ENCODE measurements at places on chromosomes 7 and 10.

DNA sequence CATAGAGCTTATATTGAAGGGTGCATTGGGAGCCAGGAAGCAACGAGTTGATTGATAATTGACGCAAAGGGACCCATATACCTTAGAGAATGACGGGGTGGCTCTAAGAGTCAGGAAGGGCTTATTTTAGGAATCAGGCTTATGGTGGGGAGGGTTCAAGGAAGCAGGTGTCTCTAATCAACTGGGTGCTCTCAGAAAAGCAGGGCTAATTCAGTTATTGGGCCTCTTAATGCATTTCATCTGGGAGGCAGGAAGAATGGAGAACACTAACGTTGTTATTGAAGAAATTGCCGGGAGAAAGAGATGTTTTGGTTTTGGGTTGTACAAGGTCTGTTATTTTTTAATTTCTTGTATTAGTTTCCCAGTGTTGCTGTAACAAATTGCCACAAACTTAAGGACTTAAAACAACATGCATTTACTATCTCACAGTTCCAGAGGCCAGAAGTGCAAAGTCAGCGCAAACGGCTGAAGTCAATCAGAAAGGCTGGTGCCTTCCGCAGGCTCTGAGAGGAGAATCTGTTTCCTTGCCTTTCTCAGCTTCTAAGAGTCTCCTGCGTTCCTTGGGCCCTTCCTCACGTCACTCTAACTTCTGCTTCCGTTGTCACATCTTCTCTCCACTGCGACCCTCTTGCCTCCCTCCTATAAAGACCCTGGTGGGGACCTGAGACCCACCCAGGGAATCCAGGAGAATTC is 328.4 kb upstream of the C7orf33 start:
- DNase-seq: no peak

DNA sequence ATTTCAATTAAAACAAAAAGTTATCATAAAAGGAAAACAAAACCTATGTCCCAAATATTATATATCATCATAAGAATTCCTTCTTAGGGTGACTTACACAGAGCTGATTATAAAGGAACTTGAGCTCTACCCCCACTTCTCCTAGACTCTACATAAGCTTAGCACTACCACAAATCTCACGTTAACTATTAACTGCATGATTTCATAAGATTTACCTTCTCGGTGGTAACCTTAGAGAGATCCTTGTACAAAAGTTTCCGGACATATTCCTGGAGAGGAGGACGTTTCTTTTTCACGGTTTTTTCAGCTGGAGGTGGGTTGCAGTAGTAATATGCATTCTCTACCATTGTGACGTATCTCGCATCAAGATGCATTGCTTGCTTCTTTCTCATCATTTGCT is 83.7 kb downstream of the UPF2 start:
- DNase-seq: no peak

DNA sequence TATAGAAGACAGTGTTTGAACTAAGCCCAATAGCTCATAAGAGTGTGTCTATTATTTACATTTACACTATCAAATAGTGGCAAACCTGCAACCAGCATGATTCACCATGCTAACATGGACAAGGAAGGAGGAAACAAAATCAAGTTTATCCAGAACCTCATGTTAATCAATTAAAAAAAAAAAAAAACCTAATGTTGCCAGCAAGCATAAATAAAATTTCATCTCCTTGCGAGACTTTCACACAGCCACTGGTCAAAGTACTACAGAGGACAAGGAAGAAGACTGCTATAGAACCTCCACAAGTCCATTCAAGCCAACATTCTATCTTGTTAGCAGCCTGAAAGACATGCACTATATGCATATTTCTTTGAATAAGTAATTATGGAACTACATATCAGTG is 9.7 kb downstream of the TM9SF3 start:
- DNase-seq: no peak

- no peak for DNase-seq
Observed at GRCh38 chr10:122495406-122496340, 34.3 kb downstream of the HTRA1 start.

- DNase-seq: no peak
Observed at GRCh38 chr10:58662314-58662713, 149.6 kb downstream of the BICC1 start.

- DNase-seq: no peak
Observed at GRCh38 chr7:2838451-2838850, 5.7 kb downstream of the GNA12 start.

DNA sequence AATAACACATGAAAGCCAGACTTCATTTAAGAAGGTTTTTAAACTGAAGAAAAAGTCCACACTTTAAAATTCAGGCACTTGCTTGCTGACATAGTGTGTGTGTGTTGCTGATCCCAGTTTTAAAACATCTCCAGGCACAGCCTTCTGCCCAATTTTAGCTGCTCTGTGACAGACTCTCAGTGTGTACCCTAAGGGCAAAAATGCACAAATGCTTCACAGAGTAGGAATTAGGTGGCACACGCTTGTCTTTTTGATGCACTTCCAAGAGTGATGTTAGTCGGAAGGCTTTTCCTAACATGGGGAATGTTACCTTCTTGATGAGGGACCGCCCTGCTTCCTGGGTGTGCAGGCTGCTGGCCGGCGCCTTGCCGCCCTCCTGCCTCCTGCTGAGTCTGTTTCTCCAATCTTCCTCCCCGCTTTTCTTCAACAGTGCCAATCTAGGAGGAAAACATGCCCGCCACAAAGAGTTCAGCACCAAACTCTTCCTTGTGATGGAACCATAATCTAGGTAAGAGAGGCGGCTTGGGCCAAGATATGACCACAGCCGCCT is 122.3 kb downstream of the SVIL start:
- DNase-seq: no peak

GRCh38 chr7:114822844-114823243 is 99.0 kb upstream of the MDFIC start:
- no peak for DNase-seq

- no peak for DNase-seq
Observed at GRCh38 chr7:24784277-24784676, 27.0 kb upstream of the GSDME start.

DNA sequence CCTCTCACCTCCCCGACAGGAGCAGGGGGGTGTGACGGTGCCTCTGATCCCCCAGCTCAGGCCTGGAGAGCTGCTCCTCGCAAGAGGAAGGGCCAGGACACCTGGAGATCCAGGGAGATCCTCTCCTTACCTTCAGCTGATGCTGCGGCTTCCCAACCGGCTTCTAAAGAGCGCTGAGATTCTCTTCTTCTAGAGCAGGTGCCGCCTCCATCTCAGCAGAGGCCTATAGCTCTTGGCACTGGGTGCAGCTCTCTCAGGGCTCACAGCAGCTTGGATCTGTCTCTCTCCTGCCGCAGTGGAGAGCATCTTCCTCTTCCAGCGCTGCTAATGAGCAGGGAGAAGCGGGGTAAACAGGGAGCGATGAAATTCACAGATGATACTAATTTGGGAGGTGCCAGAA is 189.6 kb upstream of the PLXNA4 start:
- no peak for DNase-seq

DNA sequence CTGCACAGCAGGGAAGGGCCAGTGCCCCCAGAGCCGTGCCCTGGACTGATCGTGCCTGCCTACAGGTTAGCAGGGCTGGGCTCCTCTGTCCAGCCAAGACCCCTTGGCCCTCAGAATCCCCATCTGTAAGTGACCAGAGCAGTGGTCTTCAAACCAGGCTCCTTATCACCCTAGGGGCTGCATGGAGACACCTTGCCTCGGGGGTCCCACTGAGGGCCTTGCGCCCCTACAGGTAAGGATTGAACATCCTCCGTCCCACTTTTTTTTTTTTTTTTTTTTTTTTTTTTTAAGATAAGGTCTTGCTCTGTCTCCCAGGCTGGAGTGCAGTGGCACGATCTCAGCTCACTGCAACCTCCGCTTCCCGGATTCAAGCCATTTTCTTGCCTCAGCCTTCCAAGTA is 32.6 kb upstream of the RADIL start:
- DNase-seq: no peak

GRCh38 chr10:99292159-99292558 is 37.0 kb upstream of the CNNM1 start:
- DNase-seq: no peak

DNA sequence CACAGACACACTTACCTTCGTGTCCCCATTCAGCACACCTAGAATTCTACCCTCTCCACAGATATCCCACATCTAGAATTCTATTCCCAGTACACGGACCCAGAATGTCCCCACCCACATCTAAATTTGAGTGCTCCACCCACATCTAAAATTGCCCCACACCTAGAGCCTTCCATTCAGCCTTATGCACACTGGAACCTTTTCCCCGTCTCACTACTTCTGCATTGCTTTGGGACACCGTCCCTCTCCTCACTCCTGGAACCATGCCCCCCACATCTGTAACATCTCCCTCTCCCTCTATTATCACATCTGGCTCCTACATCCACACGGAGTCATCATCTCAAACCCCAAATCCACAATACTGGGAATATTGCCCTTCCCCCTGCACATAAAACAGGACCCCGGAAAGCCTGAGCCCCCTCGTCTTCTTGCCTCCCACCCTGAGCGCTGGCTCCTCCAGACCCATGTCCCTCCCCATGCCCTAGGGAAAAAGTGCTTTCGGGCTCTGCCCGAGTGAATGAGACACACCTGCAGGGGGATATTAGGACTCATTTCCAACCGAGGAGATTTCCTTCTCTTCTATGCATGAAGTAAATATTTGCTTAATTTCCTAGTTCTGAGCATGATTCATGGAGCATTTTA is 125.8 kb upstream of the UNC5B start:
- no peak for DNase-seq

DNA sequence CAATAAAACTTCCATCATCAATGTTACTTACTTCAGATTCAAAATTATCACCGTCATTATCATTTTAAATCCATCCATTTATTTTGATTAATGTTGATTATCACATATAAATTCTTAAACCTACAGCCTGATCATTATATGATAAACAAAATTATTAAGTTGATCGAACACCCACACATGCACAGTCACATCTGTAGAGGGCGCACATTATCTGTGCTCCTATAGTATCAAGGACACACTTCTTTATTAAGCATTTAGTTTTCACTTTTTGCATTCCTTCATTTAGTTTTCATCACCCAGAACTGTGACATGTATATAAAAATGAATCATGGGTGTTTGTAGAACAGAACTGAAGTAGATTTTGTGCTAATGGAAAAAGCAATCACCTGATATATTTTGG is 26.2 kb upstream of the ZNF716 start:
- DNase-seq: no peak

- no peak for DNase-seq
Observed at GRCh38 chr10:78078539-78079330, 45.1 kb downstream of the RPS24 start.

DNA sequence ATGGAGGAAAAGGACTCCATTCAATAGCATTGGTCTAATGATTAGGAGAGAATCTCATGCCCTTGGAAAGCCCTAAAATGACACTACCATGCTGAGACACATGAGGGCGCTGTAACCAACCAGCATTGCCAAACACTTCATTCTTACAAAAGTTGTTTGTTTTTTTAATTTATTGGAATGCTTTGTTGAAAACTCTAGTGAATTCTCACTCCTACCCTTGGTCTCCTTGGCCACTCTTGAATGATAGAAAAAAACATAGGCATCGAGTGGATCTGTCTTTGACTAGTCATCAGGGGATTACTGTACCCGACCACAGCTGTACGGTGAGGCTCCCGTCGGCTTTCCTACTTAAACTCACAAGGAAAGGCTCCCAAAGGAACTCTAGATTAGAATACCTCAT is 29.3 kb upstream of the ADD3 start:
- peak; percentile 30 for DNase-seq

- DNase-seq: no peak
Observed at GRCh38 chr10:77220150-77220549, 417.5 kb downstream of the KCNMA1 start.

- no peak for DNase-seq
Observed at GRCh38 chr10:111129363-111129762, 52.5 kb downstream of the ADRA2A start.

DNA sequence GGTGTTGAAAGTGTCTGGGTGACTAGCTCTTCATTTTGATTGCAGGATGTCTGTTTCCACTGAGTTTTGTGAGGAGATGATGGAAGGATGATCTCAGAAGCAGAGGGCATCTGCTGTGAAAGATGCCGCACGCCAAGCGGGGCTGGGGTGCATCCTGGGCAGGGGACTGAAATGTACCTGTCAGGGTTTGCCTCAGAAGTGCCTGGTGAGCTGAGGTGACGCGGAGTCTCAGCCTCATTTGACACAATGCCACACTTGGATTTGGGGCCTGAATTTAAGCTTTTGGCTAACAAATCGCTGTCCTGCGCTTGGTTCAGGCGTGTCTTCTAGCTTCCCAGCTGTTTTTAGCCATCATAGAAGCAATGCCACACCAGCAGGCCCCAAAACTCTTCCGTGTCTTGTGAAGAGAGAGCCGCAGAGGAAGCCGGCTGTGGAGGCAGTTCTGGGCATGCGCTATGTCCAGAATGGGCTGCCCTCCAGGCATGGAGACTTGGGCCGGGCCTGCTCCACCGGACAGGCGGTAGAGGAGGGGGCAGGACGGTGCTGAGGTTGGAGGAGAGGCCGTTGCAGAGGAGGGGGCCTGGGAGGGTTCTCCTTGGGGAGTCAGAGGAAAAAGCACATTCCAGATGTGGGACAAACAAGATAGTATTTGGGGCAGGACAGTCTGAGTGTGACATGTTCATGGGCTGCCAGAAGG is 31.2 kb downstream of the WDR86 start:
- no peak for DNase-seq

GRCh38 chr10:81570878-81571794 is 303.9 kb upstream of the NRG3 start:
- no peak for DNase-seq

DNA sequence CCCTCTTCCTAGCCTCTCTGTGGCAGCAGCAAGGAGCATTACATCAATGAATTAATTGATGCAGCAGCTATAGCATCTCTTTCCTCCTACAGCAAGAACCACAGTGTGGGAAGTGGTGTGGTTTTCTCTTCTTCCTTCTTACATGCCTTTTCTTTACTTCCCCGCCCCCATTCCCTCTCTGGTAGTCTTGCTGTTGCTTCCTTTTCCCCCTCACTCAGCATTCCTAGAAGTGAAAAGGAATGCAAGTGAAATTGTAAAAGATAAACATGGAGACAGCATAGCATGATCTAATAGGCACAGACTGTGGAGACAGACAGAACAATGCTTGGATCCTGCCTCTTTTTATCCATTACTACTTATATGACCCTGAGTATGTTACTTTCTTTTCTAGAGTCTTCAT is 370.5 kb upstream of the BMPER start:
- DNase-seq: no peak

DNA sequence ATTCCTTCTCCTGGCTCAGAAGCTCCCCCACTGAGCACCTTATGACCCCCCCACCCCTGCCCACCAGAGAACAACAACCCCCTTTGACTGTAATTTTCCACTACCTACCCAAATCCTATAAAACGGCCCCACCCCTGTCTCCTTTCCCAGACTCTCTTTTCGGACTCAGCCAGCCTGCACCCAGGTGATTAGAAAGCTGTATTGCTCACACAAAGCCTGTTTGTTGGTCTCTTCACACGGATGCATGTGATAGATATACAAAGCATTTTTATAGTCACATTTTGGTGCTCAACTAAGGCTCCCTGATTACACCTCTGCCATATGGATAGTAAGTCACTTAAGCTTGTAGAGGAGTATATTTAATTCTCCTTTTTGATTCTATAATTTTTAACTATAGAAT is 985.8 kb downstream of the REEP3 start:
- DNase-seq: no peak
